ENCODE measurements at places on chromosomes 12 and 14. TPM values are rescaled to one million over a fixed set of nuclear protein-coding genes. Genes with fewer than 3 reads are reported as not detected.

Gene DTD2
- total RNA-seq = 22.2 TPM

Gene C12orf50
- not detected for total RNA-seq

Gene PPTC7
- total RNA-seq = 31.4 TPM

Gene VRTN
- 0.31 TPM for total RNA-seq

Gene PPP1R1A
- not detected for total RNA-seq

Gene KRT82
- total RNA-seq = not detected

Gene HSPB8
- not detected for total RNA-seq

Gene RIPK3
- total RNA-seq = 11.2 TPM

Gene ENDOU
- total RNA-seq = not detected

DNA sequence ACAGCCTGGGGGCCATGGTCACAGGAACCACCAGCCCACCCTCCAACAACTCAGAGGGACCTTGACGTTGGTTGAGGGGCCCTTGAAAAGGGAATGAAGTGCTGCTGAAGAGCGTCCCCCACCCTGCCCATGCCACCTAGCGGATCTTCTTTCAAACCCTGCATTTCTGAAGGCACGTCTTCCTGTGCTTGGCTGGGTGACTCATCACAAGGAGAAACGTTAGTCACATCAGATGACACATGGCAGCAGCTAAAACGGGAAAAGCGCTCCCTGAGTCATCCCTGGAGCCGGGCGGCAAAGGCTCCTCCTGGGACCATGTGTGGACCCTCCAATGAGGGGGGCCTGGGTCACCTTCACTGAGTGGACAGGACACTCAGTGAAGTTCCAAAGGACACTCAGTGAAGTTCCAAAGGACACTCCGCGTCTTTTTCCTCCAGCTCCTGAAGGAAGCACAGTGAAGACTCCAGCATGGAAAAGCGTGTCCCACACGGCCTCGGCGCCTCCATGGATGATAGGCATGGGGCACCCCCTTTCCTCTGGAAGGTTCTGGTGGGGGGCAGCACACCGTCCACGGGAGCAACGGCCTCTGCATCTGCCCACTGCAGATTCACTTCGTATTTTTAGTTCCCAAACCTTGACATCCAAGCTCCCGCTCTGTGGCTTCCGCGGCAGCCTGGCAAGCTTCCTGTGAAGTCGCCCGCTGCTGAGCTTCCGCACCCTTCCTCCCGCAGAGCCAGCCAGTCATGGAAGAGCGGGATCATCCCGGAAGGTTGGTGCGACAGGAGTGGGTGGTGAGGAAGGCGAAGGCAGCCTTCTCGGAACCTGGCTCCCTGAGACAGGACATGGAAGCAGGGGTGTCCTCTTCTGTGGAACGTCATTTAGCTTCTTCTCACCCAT lies 383.4 kb downstream of the VRK1 start:
- no peaks in the 10 kb centered on the region for H3K36me3 ChIP-seq
- no peak overlapping the region for H3K27ac ChIP-seq
- no peak overlapping the region for H3K4me3 ChIP-seq
- H3K4me1 ChIP-seq = peaks cover 4% of the 10 kb centered on the region
- no peak for DNase-seq

- peaks cover 22% of the 10 kb centered on the region for H3K27me3 ChIP-seq
- H3K36me3 ChIP-seq = no peaks in the 10 kb centered on the region
- H3K27ac ChIP-seq = no peak overlapping the region
- no peaks in the 10 kb centered on the region for H3K4me1 ChIP-seq
- H3K4me3 ChIP-seq = no peak overlapping the region
Measured at GRCh38 chr12:113462117-113462774, 9.4 kb downstream of the LHX5 start.

DNA sequence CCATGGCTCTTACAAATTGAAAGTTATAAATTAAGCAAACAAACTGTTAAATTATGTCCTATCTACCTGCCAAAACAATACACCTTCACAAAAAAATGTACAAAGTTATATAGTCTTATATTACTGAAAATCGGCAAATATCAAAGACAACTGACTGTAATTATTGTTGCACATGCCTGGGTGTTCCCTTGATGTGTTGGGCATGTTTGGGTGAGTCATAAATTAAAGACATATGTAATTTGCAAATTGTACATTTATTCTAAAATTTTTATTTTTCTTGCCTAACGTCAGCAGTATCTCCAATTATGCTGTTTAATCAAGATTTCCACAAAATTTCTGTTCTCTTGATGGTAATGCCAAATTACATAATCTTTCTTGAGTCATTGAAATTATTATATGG lies 22.0 kb upstream of the SEL1L start:
- H3K27ac ChIP-seq = no peak overlapping the region
- H3K27me3 ChIP-seq = no peaks in the 10 kb centered on the region
- no peak for DNase-seq
- peaks cover 4% of the 10 kb centered on the region for H3K4me1 ChIP-seq
- H3K4me3 ChIP-seq = no peak overlapping the region
- no peaks in the 10 kb centered on the region for H3K36me3 ChIP-seq

DNA sequence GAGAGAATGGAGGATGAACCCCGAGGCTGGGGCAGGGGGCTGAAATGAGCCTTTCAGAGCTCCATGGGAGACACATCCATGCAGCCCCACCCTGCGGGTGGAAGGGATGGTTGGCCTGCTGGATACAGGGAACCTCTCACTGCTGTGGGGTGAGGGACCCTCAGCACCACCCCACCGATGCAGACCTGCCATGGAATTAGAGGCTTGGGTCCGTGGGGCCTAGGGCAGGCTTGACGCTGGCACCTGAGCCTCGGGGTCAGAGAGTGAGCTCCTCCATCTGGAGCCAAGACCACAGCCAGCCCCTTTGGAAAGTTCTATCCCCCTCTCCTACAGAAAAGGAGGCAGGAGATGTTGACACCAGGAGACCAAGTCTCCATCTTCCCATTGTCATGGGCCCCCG lies 7.4 kb upstream of the KRT74 start:
- H3K36me3 ChIP-seq = no peaks in the 10 kb centered on the region
- H3K4me1 ChIP-seq = no peaks in the 10 kb centered on the region
- DNase-seq = no peak
- peaks cover 3% of the 10 kb centered on the region for H3K27me3 ChIP-seq
- H3K27ac ChIP-seq = no peak overlapping the region

DNA sequence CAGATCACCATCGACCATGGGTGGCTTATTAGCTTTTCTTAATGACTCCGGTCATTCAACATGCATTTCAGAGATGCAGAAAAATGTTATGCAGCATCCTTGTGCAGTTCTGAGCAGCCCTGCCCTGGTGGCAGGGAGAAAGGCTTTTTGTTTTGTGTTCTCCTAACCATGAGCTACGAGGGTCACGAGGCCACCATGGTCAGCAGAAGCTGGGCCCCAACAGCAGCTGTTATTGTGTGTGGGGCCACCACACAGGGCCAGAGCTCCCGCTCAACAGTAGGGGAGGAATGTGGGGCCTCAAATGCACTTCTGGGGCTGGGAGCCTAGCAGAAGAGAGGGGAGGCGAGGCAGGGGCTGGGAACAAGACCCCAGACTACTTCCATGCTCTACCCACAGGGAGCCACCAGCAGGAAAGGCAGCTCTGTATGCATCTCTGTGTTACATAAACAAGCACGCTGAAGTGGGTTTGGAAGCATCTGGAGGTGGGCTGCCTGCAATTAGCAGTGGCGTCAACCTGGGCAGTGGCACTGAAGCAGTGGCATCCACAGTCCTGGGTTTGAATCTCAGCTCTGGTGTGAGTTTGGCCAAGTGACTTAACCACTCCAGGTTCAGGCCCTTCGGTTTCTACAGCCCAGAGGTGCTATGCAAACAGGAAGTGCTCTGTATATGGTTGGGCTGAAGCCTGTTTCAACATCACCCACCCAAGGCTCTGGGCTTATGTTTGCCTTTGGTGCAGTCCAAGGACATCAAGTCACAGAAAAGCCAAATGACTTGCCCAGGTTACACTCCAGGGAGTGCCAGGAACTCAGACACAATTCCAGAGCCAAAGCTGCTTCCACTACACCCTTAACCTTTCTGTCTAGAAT lies 16.3 kb downstream of the GLTP start:
- H3K36me3 ChIP-seq = no peaks in the 10 kb centered on the region
- no peak for DNase-seq
- no peak overlapping the region for H3K4me3 ChIP-seq

- DNase-seq = peak; percentile 75
- no peaks in the 10 kb centered on the region for H3K36me3 ChIP-seq
- peaks cover 38% of the 10 kb centered on the region for H3K4me1 ChIP-seq
- no peak overlapping the region for H3K4me3 ChIP-seq
Measured at GRCh38 chr14:75223664-75224154, 47.3 kb upstream of the TMED10 start.

- H3K4me3 ChIP-seq = no peak overlapping the region
- peaks cover 24% of the 10 kb centered on the region for H3K4me1 ChIP-seq
- no peak overlapping the region for H3K27ac ChIP-seq
Measured at GRCh38 chr14:76948213-76948947, 80.1 kb downstream of the IRF2BPL start.

GRCh38 chr14:95314609-95315008 lies 5.1 kb downstream of the CLMN start:
- H3K36me3 ChIP-seq = no peaks in the 10 kb centered on the region
- H3K4me3 ChIP-seq = 0 out of 2 replicates have a peak overlapping the region, but pooled peaks have one; percentile 5
- no peaks in the 10 kb centered on the region for H3K27me3 ChIP-seq
- H3K27ac ChIP-seq = peak overlapping the region; percentile 22
- H3K4me1 ChIP-seq = peaks cover 29% of the 10 kb centered on the region

DNA sequence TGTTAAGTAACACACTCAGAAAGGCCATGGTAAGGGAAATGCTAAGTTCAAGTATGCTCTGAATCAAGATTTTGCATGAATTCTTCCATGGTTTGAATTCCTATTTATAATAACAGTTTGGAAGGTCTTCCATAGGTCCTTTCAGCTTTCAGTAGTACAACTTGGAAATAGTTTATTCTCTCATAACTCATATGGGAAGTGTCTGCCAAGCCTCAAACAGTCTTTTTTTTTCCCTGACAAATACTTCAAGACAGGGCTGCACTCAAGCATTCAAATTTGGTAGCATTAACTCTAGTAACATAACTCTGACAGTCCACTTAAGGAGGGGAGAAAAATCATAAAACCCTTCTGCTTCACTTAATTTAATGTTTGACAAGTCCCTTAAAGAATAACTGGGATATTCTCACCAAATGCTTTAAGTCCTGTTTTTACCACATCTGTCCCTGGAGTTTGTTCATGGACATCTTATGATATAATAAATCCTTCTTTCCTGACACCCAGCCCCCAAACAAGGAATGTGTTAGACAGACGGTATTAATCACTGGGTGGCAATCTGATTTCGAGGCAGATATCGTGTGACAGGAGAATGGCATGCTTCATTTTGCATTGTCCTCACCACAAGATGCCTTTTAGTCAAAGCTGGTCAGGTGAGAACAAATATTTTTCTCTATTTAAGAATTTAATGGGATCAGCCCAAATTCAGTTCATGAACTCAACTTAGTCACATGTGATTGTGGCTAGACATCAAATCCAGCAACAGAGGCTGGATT lies 165.7 kb downstream of the BMP4 start:
- no peak overlapping the region for H3K4me3 ChIP-seq
- no peaks in the 10 kb centered on the region for H3K36me3 ChIP-seq
- no peak overlapping the region for H3K27ac ChIP-seq
- H3K27me3 ChIP-seq = no peaks in the 10 kb centered on the region
- no peaks in the 10 kb centered on the region for H3K4me1 ChIP-seq

GRCh38 chr12:93846936-93847516 lies 169.9 kb downstream of the CRADD start:
- no peaks in the 10 kb centered on the region for H3K36me3 ChIP-seq
- DNase-seq = no peak
- no peak overlapping the region for H3K27ac ChIP-seq
- H3K4me3 ChIP-seq = no peak overlapping the region

- H3K27me3 ChIP-seq = no peaks in the 10 kb centered on the region
- no peak for DNase-seq
- no peak overlapping the region for H3K4me3 ChIP-seq
- no peak overlapping the region for H3K27ac ChIP-seq
- no peaks in the 10 kb centered on the region for H3K36me3 ChIP-seq
Measured at GRCh38 chr12:52433501-52434080, 580 bp downstream of the KRT75 start.

DNA sequence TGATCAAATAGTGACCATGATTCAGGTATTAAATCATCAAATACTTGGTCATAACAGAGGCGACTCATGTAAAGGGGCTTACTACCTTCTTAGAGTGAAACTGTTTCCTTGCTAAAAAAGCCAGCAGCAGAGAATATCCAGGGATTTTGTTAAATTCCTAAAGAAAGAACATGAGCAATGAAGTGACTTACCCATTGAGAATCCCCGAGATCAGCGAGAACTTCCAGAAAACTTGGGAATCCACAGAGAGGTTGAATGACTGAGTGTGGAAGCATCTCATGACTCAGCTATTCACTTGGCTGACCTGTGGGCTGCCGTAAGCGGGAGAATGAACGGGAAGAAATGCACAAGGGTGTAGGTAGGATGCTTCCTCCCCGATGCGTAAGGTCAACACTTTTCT lies 85.3 kb upstream of the KCNA1 start:
- no peak for DNase-seq
- H3K4me1 ChIP-seq = peaks cover 28% of the 10 kb centered on the region
- H3K4me3 ChIP-seq = no peak overlapping the region
- no peaks in the 10 kb centered on the region for H3K27me3 ChIP-seq
- H3K27ac ChIP-seq = no peak overlapping the region

DNA sequence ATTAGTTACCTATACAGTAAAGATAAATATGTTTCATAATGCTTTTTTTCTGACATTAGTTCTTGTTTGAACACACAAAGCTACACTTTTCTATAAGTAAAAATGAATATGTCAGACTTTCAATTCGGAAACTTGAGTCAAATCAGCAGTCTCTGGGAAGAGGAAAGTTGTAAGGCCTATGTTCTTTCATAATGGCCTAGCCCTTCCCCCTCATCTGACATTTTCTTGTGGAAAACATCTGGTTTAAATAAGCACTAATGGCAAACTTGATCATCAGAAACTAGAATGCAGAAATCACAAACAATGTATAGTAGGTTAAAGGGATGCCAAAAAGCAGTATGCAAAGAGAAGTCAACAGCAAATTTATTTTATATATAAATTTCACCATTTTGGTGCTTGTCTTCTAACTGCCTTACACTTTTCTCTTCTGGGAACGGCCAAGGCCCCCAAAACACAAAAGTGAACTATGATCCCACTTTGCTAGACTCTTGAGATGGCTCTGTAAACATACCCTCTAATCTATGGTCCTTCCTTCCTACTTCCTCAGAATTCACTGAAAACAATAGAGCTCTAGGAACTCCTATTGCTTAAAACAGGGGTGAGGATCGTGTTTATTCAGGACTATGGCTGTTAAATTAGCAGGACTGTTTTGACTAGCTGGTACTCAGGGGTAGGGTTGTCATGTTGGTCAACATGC lies 444.1 kb downstream of the RAD51B start:
- no peak for DNase-seq
- peak overlapping the region; percentile 16 for H3K27ac ChIP-seq
- H3K27me3 ChIP-seq = no peaks in the 10 kb centered on the region
- H3K4me1 ChIP-seq = peaks cover 68% of the 10 kb centered on the region
- no peaks in the 10 kb centered on the region for H3K36me3 ChIP-seq
- H3K4me3 ChIP-seq = no peak overlapping the region

- DNase-seq = no peak
- no peaks in the 10 kb centered on the region for H3K36me3 ChIP-seq
- H3K4me1 ChIP-seq = no peaks in the 10 kb centered on the region
- H3K4me3 ChIP-seq = no peak overlapping the region
- H3K27me3 ChIP-seq = no peaks in the 10 kb centered on the region
- no peak overlapping the region for H3K27ac ChIP-seq
Measured at GRCh38 chr12:72074956-72075355, 136.3 kb downstream of the TPH2 start.

GRCh38 chr12:117155278-117156060 lies 34.8 kb downstream of the FBXO21 start:
- no peaks in the 10 kb centered on the region for H3K27me3 ChIP-seq
- no peak overlapping the region for H3K27ac ChIP-seq
- no peaks in the 10 kb centered on the region for H3K4me1 ChIP-seq
- H3K36me3 ChIP-seq = peaks cover 39% of the 10 kb centered on the region
- no peak overlapping the region for H3K4me3 ChIP-seq

GRCh38 chr14:22509751-22510300 lies 79.2 kb downstream of the DAD1 start:
- peak overlapping the region; percentile 98 for H3K27ac ChIP-seq
- no peak for DNase-seq
- peak overlapping the region; percentile 68 for H3K4me3 ChIP-seq
- peaks cover 82% of the 10 kb centered on the region for H3K4me1 ChIP-seq
- H3K36me3 ChIP-seq = no peaks in the 10 kb centered on the region
